Activated CD4-positive, alpha-beta T cell treated with anti-CD3 and anti-CD28 coated beads, Interleukin-2, amount 50 U/mL, for 24 hours (primary cell): ENCODE measurements at places on chromosomes 13 and 19.

GRCh38 chr13:44971656-44972595 is 17.3 kb downstream of the NUFIP1 start:
- DNase-seq, result no peak

DNA sequence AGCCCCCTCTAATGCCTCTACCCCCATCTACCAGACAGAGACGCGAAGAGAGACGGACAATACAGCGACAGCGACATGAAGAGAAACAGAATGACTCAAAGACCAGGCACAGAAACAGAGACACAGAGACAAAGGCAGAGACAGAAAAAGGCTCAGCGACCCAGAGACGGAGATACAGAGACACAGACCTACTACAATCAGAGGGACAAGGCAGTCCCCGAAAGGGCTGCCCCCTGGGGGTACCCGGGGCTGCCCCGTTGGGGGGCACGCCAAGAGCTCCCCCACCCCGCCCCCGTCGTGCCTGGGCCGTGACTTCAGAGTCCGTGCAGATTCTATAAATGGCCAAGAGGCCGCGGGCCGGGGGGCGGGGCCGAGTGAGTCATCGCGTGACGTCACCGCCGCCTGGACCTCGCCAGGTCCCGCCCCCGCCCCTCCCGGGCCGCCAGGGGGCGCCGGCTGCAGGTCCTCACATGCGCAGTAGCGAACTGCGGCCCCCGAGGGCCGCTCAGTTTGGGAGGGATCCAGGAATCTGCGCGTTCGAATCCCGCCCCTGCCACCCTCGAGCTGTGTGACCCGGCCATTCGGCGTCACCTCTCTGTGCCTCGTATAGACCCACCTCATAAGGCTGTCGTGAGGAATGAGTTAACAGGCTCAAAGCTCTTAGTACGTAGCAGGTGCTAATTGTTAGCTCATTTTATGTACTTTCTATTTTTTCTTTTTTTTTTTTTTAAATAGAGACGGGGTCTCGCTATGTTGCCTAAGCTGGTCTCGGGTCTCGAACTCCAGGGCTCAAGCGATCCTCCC is 2.7 kb upstream of the CNN1 start:
- peak; percentile 77 for DNase-seq

- DNase-seq, result no peak
These were observed 193.6 kb downstream of the KCNRG start for GRCh38 chr13:50208826-50209335.

GRCh38 chr19:51027873-51028272 is 1.5 kb upstream of the KLK11 start:
- DNase-seq, result no peak

- no peak for DNase-seq
These were observed 9.8 kb downstream of the FUT6 start for GRCh38 chr19:5829567-5830310.

DNA sequence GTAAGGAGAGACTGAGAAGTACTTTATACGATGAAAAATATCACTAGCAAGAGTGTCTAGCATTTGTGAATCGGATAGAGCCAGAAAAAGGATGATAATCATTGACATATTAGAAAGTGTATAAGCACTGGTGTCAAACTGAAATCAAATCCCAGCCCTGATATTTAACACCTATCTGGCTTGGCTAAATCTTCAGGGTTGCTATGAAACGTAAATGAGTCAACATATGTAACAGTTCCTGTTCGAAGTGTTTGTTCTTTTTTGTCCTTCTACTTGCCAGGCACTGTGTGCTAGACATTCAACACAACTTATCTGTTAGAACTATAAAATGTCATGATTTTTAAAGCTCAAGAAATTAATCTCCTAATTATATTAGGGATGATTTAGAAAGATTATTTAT is 40.8 kb downstream of the SERPINE3 start:
- DNase-seq, result no peak

GRCh38 chr13:31011901-31012654 is 79.6 kb downstream of the TEX26 start:
- DNase-seq, result no peak

DNA sequence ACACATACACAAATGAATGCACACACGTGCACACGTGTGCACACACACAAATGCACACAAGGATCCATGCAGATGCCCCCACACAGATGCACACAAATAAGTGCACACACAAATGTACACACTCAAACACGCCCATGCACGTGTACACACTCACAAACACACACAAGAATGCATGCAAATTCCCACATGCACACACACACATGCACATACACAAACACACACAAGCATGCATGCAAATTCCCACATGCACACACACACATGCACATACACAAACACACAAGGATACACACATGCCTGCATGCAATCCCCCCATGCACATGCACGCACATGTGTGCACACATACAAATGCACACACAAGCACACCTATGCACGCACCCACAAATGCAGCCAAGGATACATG is 13.3 kb downstream of the GNA15 start:
- no peak for DNase-seq

DNA sequence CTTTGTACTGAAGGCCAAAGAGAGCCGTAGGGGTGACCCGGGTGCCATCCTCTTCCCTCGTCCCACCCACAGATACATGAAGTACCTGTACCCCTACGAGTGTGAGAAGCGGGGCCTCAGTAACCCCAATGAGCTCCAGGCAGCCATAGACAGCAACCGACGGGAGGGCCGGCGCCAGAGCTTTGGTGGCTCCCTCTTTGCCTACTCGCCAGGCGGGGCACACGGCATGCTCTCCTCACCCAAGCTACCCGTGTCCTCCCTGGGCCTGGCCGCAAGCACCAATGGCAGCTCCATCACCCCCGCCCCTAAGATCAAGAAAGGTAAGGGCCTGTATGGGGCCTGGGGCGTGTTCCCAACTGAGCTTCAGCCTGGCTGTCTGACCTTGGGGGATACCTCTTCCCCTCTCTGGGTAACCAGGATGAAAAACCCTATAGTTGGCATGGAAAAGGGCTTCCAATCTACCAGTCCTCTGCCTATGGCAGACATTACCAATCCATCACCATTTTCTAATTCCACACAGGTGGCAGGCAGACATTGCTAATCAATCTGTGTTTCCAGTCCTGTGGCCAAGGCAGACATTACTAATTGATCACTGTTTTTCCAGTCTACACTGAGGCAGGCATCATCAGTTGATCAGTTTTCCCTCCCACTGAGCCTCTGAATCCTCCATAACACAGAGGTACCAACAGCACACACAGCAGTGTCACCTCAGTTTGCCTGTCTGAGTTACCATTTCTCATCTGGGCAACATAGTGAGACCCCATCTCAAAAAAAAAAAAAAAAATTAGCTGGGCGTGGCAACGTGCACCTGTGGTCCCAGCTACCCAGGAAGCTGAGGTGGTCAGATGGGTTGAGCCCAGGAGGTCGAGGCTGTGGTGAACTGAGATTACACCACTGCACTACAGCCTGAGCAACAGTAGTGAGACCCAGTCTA is 19.1 kb upstream of the WDR18 start:
- DNase-seq, result no peak

GRCh38 chr19:40692212-40692551 is 1.7 kb upstream of the NUMBL start:
- no peak for DNase-seq

- DNase-seq, result no peak
These were observed 3.3 kb downstream of the GNA11 start for GRCh38 chr19:3097442-3097871.

GRCh38 chr13:114339857-114340534 is 25.7 kb downstream of the CHAMP1 start:
- no peak for DNase-seq

- no peak for DNase-seq
These were observed 8.5 kb downstream of the RANBP3 start for GRCh38 chr19:5969476-5969875.

GRCh38 chr19:47376589-47377144 is 27.6 kb downstream of the DHX34 start:
- no peak for DNase-seq

DNA sequence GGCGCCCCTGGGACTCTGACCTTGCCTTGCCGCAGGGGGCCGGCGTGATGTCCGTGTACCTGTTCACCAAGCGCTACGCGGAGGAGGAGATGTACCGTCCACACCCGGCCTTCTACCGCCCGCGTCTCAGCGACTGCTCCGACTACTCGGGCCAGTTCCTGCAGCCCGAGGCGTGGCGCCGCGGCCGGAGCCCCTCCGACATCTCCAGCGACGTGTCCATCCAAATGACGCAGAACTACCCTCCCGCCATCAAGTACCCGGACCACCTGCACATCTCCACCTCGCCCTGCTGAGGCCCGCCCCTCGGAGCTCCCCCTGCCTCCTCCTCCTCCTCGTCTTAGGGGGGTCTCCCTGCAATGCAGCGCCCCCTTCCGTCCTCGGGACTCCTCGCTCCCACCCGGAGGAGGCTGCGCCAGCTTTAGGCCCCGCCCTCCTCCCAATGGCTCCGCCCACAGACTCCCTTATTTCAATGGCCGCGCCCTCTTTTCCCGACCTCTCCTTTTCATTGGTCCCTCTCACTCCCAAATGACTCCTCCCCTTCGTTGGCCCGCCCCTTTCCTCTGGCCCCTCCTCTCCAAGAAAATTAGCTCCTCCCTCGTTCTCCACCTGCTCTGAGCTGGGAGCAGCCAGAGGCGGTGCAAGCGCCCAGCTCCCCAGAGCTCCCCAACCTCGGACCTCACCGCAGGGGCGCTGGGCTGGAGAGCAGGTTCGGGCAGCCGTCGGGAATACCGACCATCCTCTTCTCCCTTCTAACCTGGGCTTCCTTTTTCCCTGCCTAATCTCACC is 20.5 kb upstream of the CACNG8 start:
- DNase-seq, result no peak

DNA sequence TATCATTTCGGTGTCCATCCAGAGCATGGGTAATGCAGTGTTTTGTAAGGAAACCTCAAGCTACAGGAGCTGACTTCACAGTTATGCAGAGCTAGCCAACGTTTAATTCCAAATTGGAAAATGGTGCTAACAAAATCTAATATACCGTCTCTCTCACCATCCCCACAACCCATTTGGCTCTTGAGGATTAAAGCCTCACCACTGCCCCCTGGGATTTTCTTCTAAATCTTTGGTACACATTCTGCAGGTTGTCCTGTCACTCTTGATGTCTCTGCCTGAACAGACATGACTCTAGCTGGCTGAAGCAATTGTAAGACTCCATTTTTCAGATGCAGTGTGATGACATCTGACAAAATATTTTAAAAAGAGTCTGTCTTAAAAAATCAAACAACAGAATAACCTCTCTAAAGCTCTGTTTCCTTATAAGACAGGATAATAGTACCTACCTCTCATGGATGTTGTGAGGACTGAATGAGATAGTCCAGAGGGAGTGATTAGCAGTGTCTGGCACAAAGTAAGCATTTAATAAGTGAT is 451.8 kb downstream of the SUCLA2 start:
- DNase-seq, result no peak

GRCh38 chr19:51690454-51691073 is 2.6 kb upstream of the SPACA6 start:
- no peak for DNase-seq

DNA sequence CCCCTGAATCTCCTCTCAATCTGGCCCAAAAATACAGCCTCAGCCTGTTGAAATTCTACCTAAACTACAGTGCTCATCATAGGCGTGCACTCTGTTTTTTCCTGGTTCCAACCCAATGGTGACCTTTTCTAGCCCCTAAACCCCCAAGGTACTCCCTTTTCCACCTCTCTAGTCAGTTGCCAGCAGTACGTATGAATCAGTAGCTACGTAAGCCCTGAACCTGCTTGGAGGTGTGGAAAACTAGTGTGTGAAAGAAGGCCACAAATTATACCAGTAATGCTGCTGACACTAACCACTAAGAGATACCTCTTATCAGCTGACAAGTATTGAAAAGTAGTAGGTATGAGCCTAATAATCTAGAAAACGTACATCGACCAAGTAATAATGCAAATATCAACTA is 60.9 kb downstream of the FOXO1 start:
- DNase-seq, result no peak

DNA sequence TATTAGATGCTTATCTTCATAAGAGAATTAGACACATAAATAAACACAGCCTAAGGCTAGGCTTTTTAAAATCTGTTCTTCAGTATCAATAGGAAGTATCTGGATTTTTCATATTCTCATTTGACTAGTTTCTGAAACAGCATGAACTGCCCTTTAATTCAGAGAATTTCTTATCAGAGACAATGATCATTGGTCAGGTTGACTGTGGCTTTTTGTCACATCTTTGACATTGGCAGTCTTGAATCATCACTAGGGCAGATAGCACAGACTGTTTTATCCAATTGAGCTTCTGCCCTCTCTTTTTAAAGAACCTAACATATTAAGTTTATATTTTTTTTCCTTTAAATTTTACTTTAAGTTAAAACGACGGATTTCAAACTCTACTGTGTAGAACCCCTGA is 59.6 kb downstream of the DPY19L3 start:
- no peak for DNase-seq

GRCh38 chr19:751501-752341 is 809 bp downstream of the MISP start:
- no peak for DNase-seq

- DNase-seq, result no peak
These were observed 64.8 kb downstream of the UNC13A start for GRCh38 chr19:17623224-17623935.

DNA sequence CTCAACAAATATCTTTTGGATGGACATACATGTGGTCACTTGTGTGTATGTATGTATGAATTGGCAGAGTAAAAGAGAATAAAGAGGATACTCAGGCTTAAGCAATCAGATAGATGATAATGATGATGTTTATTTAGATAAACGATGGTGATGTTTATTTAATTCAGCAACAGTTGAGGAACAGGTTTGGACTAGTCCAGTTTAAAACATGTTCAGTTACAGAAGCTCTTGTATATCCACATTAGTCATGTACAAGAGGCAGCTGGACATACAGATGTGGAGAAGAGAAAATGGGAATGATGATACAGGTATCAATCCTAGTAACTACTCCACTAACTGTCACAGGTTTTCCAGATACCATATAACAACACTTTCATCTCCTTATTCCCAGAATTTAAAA is 232.1 kb downstream of the DIAPH3 start:
- DNase-seq, result no peak

GRCh38 chr13:27644302-27644701 is 22.6 kb downstream of the POLR1D start:
- no peak for DNase-seq

- DNase-seq, result no peak
These were observed 1556.2 kb downstream of the SLITRK5 start for GRCh38 chr13:89227356-89227755.

GRCh38 chr19:46350029-46350757 is 3.3 kb downstream of the PPP5C start:
- no peak for DNase-seq

GRCh38 chr19:48720251-48720612 is 707 bp upstream of the MAMSTR start:
- no peak for DNase-seq
